Stimulated activated CD8-positive, alpha-beta memory T cell treated with anti-CD3 and anti-CD28 coated beads, Interleukin-12 subunit alpha, Interleukin-12 subunit beta, amount 100 ng/mL, for 4 hours (primary cell): ENCODE measurements at places on chromosomes 7 and 10.
A peak's percentile ranks its signal among the peaks of the same experiment; 100 is the strongest.

GRCh38 chr7:130152493-130153210 is 52.6 kb downstream of the TMEM209 start:
- DNase-seq = no peak

- peak; percentile 13 for DNase-seq
Observed at GRCh38 chr10:103069453-103070331, 123.4 kb downstream of the NT5C2 start.

GRCh38 chr10:50882540-50882983 is 2.9 kb downstream of the A1CF start:
- DNase-seq = no peak

- DNase-seq = no peak
Observed at GRCh38 chr10:24209432-24209771, 464 bp downstream of the KIAA1217 start.

DNA sequence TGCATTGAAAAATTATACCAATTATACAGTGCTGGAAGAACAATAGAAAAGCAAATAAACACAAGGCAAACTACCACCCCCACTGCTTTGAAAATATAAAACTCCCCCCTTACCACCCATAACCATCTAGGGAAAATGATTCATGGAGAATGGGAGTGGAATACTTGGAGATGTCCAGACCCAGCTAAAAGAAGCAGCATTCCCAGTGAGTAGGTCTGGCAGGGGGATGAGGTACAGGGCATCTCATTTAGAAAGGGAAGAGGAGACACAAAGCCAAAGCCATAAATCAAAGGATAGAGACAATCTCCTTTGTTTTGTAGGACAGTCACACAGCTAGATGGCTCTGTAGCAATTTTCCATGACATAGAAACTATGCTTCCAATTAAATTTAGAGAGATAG is 36.0 kb upstream of the DGKI start:
- no peak for DNase-seq

DNA sequence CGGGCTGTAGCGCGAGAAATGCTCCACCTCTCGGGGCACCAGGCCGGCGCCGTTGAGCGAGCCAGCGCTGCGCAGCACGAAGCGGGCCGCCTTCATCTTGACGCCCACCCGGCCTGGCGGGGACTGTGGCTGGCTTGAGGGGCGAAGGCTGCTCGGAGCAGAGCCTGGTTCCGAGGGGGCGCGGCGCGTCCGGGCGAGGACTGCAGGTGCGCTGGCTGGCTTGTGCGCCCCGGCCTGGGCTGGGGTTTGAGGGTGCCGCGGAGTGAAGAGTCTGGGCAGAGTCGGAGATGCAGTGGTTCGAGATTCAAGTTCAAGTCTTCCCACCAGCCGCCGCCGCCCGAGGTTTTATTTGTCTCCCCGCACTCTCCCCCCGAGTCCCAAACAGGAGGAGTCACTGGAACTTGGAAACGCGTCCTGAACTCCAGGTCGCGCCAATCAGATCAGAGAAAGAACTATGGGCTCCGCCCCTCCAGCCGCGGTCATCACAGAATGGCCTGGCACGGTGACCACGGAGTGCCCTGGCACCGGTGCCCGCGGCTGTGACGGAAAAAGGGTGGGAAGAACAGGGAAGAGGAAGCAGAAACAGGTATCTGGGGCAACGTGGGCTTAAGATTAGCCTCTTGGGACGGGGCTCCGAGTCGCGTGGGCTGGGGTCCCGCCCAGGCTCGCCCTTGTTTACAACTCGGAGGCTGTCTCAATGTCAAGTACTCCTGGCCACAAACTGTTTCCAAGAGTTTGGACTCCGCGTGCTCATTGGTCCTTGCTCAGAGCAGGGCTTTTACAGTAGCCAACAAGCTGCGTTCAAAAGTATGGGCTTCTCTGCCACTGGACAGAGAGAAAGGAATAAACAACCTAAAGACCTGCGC is at the start of gene PDK4:
Gene PDK4 (minus strand): TSS at position 319 of the 866 bp plus-strand sequence. CDS start 223 bp downstream, at position 96.
- DNase-seq = no peak

DNA sequence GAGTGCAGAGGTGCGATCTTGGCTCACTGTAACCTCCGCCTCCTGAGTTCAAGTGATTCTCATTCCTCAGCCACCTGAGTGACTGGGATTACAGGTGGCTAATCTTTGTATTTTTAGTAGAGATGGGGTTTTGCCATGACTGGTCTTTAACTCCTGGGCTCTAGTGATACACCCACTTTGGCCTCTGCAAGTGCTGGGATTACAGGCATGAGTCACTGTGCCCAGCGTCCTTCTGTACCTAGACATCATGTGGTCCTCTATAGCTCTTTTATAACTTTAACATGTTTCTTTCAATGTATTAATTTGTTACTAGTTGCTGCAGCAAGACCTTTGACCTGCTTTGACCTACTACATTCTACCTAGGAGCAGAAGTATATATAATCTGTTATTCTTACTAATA is 38.7 kb upstream of the BICC1 start:
- DNase-seq = no peak

- no peak for DNase-seq
Observed at GRCh38 chr10:33791272-33791660, 456.8 kb upstream of the NRP1 start.

- DNase-seq = no peak
Observed at GRCh38 chr10:79137826-79138225, 69.1 kb downstream of the ZMIZ1 start.
